ENCODE measurements at places on chromosomes 4 and X. TPM values are rescaled to one million over a fixed set of nuclear protein-coding genes. Genes with fewer than 3 reads are reported as not detected.

- no peak for DNase-seq
These were observed 133.3 kb upstream of the ZIC3 start for GRCh38 chrX:137432609-137433008.

The NHSL2 gene
- polyA plus RNA-seq: 9.8 TPM

GRCh38 chr4:109067508-109068235, 234.8 kb downstream of the COL25A1 start:
- DNase-seq: no peak

GRCh38 chr4:182306792-182307507, 63.7 kb downstream of the TENM3 start:
- no peak for DNase-seq

The IL9R gene
- not detected for polyA plus RNA-seq

DNA sequence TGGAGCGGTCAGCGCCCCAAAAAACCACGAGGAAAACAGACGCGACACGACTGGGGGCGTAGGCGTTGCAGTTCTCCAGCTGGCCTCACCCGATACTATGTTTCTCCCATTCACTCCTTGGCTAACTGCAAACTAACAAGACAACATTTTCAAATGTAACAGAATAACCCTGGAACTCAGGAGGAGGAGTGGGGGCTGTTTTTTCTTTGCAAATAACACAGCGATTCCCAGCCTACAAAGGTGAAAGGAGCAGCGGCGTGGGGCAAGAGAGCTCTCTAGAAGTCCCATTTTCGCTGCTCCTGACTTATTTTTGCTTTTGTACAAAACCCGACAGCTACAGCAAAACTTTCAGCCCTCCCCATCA, 1.6 kb downstream of the SOX3 start:
- no peak for DNase-seq

- DNase-seq: no peak
These were observed 1516.4 kb upstream of the PABPC4L start for GRCh38 chr4:135718019-135718418.

DNA sequence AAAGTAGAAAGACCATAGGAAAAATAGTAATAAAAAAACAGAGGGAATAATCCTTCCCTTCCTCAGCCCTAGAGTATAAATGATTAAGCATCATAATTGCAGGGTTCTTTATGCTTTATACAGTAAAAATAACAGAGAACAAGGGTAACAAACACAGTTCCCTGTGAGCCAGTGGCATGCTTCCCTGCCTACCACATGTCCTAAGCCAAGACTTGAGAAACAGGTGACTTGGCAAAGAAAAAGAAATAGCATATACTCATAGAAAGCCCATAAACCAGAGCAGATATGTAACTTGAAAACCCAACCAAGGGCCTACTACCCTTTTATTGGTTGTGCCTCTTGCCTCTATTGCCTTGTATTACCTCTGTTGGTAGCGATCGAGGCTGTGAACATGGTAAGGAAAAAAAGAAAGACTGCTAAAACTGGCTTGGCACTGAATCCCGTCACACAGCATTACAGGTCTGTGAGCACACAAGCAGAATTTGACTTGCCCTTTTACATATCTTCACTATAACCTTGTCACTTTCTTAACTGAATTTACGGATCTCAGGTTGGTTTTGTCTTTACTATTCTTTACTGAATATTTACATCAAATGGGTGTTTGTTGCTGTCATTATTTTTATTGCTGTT, 30.9 kb upstream of the MYOZ2 start:
- DNase-seq: no peak

GRCh38 chr4:107877361-107877760, 52.6 kb downstream of the SGMS2 start:
- no peak for DNase-seq

GRCh38 chr4:106691749-106692148, 323.2 kb upstream of the GIMD1 start:
- DNase-seq: no peak

The RTL5 gene
- 26.6 TPM for polyA plus RNA-seq

- DNase-seq: no peak
These were observed 1666.4 kb upstream of the IGFBP7 start for GRCh38 chr4:58776627-58777026.

GRCh38 chr4:127410201-127410600, 222.6 kb upstream of the INTU start:
- DNase-seq: no peak

DNA sequence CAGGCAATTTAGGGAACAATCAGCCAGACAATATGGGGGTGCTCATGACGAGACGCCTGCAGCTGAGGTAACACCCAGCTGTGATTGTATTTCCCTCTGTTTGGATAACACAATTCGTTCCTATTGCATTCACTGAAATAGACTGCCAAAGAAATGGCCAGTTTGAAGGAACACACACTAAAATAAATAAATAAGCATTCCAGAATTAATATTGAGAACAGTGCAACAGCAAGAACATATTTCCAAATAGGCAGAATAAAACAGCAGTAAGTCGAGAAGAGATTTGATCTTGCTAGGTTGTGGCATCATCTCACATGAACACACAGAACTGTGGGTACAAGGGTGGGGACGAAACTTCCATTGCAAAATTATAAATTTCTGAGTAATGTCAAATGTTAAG, 133.5 kb upstream of the FAM47B start:
- DNase-seq: no peak

The HERC5 gene
- 6.9 TPM for polyA plus RNA-seq

The PLRG1 gene
- 118 TPM for polyA plus RNA-seq

GRCh38 chr4:119232286-119232685, 19.8 kb downstream of the USP53 start:
- no peak for DNase-seq

Data from right renal pelvis (tissue), 4 donors.